Dermis blood vessel endothelial cell (primary cell): ENCODE measurements at places on chromosomes 5 and 9. TPM values are rescaled to one million over a fixed set of nuclear protein-coding genes. Genes with fewer than 3 reads are reported as not detected.

CEL gene
- 0.14 and 0.17 TPM in 2 replicates for total RNA-seq

CAPSL gene
- total RNA-seq: not detected in 2 replicates

FNIP1 gene
- total RNA-seq: 30.2 and 37.3 TPM in 2 replicates

PCDHB14 gene
- 0.98 and 1.0 TPM in 2 replicates for total RNA-seq

NCS1 gene
- 8.2 and 12.3 TPM in 2 replicates for total RNA-seq

WDR38 gene
- not detected in 2 replicates for total RNA-seq

TMEM174 gene
- not detected in 2 replicates for total RNA-seq

CA9 gene
- not detected in 2 replicates for total RNA-seq

NR6A1 gene
- total RNA-seq: 2.9 TPM in 2 replicates

GCNT1 gene
- 9.9 and 31.2 TPM in 2 replicates for total RNA-seq

GRM6 gene
- not detected in 2 replicates for total RNA-seq

LRRC70 gene
- total RNA-seq: 48.4 and 60.8 TPM in 2 replicates

LCNL1 gene
- not detected in 2 replicates for total RNA-seq

IL3 gene
- not detected in 2 replicates for total RNA-seq

SLC6A18 gene
- not detected in 2 replicates for total RNA-seq

ACOT12 gene
- 0.37 TPM in 1 of 2 replicates, not detected in the other for total RNA-seq

RIMOC1 gene
- 14.6 and 18.1 TPM in 2 replicates for total RNA-seq

CD180 gene
- total RNA-seq: 0.09 TPM in 1 of 2 replicates, not detected in the other

SLC38A9 gene
- 39.0 and 50.9 TPM in 2 replicates for total RNA-seq

AGXT2 gene
- 0.05 TPM in 1 of 2 replicates, not detected in the other for total RNA-seq

MRNIP gene
- 8.2 and 11.9 TPM in 2 replicates for total RNA-seq

FOXB2 gene
- not detected in 2 replicates for total RNA-seq

MYO10 gene
- total RNA-seq: 99.8 and 140 TPM in 2 replicates

EHMT1 gene
- total RNA-seq: 65.3 and 89.3 TPM in 2 replicates

INSL4 gene
- not detected in 2 replicates for total RNA-seq

ADAMTS13 gene
- total RNA-seq: 0.84 and 1.0 TPM in 2 replicates

PTPRD gene
- 3.2 and 16.1 TPM in 2 replicates for total RNA-seq

LCN15 gene
- 0.05 TPM in 1 of 2 replicates, not detected in the other for total RNA-seq

TMEM252 gene
- 0.51 TPM in 1 of 2 replicates, not detected in the other for total RNA-seq

NANS gene
- 106 and 139 TPM in 2 replicates for total RNA-seq

PIP5KL1 gene
- 0.51 and 0.70 TPM in 2 replicates for total RNA-seq

NUTM2F gene
- not detected in 2 replicates for total RNA-seq

CATSPER3 gene
- 0.34 TPM in 1 of 2 replicates, not detected in the other for total RNA-seq

ADAMTS2 gene
- total RNA-seq: 0.42 and 2.4 TPM in 2 replicates

CSF2 gene
- total RNA-seq: 0.14 and 0.34 TPM in 2 replicates

BHMT gene
- total RNA-seq: 0.28 TPM in 1 of 2 replicates, not detected in the other

STOM gene
- total RNA-seq: 310 and 473 TPM in 2 replicates

MCC gene
- total RNA-seq: 35.5 and 37.1 TPM in 2 replicates

PCDHGA5 gene
- 0.74 and 0.85 TPM in 2 replicates for total RNA-seq
